ENCODE measurements at places on chromosomes 12 and 14.
A peak's percentile ranks its signal among the peaks of the same experiment; 100 is the strongest.

DNA sequence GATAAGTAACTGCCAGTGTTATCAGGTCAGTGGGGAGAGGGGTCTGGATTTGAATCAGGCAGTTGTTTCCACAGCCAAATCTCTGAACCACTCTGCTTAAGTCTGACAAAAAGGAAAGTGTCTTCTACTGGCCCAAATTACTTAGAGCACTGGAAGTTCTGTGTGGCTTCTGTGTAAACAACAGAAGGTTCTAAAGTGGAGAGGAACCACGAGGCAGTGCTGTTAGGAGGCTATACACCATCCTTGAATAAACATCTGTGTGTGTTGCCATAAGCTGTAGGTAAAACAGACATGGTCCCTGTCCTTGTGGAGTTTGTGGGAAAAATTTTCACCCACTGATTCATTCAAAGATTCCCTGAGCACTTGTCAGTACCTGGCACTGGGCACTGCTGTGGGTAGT lies 50.0 kb downstream of the GALNT4 start:
- no peak for DNase-seq

GRCh38 chr14:88078525-88078924 lies 73.6 kb downstream of the GPR65 start:
- no peak for DNase-seq

GRCh38 chr14:104195878-104196277 lies 57.5 kb downstream of the KIF26A start:
- no peak for DNase-seq

DNA sequence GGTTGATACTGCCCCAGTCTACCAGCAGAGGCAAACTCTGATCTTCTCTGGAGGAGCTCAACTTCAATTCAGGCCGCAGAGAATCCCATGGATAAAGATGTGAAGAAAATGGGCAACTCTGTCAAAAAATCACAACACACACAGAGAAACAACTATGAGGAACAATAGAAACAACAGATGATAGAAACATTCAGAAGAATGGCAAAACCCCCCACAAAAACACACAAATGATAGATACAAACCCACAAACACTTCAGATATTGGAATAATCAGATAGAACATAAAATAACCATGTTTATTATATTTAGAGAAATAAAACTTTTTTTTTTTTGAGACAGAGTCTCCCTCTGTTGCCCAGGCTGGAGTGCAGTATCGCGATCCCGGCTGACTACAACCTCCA lies 20.0 kb upstream of the HVCN1 start:
- DNase-seq = no peak

GRCh38 chr12:114976372-114976771 lies 292.4 kb upstream of the TBX3 start:
- DNase-seq = no peak

GRCh38 chr14:88002421-88003075 lies 2.4 kb upstream of the GPR65 start:
- no peak for DNase-seq

- peak; percentile 63 for DNase-seq
Observed at GRCh38 chr12:11959117-11959823, 111.5 kb upstream of the BCL2L14 start.

DNA sequence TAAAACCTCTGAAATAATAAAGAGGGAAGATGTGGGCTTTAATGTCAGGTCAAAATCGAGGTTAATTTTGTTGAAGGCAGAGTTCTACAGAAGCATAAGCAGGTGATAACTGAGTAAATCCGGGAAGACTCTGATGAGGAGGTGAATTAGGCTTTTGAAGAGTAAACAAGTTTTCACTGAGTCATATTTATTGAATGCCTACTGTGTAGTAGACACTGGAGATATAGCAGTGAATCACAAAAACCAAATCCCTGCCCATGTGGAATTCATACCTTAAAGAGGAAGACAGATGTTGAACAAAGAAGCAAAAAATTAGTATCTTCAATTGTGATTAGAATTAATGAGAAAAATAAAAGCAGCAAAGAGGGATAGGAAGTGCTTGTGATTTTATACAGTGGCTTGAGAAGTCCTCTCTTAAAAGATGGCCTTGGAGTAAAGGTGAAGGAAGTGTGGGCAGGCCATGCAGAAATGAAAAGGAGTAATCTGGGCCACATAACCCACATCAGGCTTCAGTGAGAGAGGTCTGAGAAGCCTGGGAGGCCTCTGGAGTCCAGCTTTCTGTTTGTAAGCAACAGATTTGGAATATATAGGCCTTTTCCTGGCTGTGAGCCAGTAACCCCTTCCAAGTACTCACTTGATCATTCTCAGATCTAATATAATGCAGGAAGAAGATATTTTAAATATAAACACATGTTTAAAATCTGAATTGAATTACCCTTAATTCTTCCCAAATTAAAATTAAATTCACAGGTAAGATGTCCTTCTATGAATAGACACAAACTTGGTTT lies 46.7 kb downstream of the BHLHE41 start:
- peak; percentile 76 for DNase-seq

GRCh38 chr12:13258197-13258596 lies 61.7 kb downstream of the EMP1 start:
- DNase-seq = no peak

Measured in bronchial epithelial cell (primary cell).